ENCODE measurements at places on chromosomes 12 and 14. TPM values are rescaled to one million over a fixed set of nuclear protein-coding genes. Genes with fewer than 3 reads are reported as not detected.

Gene TCL1A
- 0.68 TPM for polyA plus RNA-seq

Gene PTPN6
- 16.6 TPM for polyA plus RNA-seq

Gene RPS6KA5
- polyA plus RNA-seq = 10.2 TPM

GRCh38 chr14:97306760-97307246 lies 509.6 kb downstream of the VRK1 start:
- DNase-seq = no peak

GRCh38 chr12:45730084-45730347 lies 510 bp downstream of the ARID2 start:
- no peak for DNase-seq

All from right lung (tissue), 10 donors.